CMK (cell line): ENCODE measurements at places on chromosomes 2 and 18.
A peak's percentile ranks its signal among the peaks of the same experiment; 100 is the strongest.

GRCh38 chr2:46461709-46462171 is 17.6 kb upstream of the TMEM247 start:
- peak; percentile 17 for DNase-seq

GRCh38 chr18:21363348-21363747 is 121.3 kb downstream of the GREB1L start:
- no peak for DNase-seq

DNA sequence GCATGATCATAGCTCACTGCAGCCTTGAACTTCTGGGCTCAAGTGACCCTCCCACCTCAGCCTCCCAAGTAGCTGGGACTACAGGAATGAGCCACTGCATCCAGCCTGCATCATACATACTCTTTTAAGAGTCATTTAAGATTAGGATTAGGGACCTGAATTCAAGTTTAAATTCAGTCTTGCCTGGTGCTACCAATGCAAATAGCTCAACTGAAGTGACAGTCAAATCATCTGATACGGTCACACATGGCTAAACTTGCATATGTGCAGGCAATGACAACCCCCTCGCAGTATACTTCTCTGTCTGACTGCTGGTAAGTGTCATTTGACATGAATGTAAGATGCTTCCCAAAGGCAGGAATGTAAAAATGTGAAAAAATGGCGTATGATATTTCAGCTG is 31.8 kb upstream of the TMEM131 start:
- no peak for DNase-seq

- no peak for DNase-seq
Measured at GRCh38 chr2:70144443-70145143, 46.2 kb downstream of the C2orf42 start.

- no peak for DNase-seq
Measured at GRCh38 chr2:33530690-33531548, 54.5 kb downstream of the RASGRP3 start.

DNA sequence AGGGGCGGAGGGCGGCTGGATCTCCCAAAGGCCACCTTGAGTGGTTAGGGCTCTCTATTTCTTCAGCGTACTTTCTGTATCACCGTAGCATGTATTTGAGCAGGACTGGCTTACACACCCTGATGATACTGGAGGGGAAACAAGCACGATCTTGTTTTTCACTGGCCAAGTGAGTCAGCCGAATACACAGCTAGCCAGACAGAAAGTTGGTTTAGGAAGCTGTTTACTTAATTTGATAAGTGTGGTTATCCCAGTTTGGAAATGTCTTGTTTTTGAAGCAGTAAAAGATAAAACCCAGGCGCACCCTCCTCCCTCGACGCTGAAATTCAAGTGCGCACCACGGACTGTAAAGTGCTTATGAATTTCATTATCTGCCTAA is 582 bp downstream of the RIOK3 start:
- DNase-seq: no peak

DNA sequence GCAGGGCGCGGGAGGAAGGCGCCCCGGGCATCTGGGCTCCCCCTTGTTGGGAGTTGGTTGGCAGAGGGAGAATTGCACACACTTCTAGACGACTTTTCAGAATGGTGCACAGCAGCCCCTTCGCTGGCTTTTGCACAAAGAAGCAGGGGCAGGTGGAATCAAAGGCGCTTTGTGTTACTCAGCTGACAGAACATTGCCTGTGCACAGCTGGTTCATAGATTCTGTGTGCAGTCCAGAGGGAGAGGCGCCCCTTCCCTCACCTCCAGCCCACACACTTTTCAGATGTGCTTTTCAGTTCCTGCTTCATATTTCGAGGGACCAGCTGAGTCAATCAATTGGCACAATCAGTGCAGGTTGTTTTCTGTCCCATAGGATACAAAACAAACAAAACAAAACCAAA is 348.4 kb upstream of the RAB12 start:
- DNase-seq: no peak

DNA sequence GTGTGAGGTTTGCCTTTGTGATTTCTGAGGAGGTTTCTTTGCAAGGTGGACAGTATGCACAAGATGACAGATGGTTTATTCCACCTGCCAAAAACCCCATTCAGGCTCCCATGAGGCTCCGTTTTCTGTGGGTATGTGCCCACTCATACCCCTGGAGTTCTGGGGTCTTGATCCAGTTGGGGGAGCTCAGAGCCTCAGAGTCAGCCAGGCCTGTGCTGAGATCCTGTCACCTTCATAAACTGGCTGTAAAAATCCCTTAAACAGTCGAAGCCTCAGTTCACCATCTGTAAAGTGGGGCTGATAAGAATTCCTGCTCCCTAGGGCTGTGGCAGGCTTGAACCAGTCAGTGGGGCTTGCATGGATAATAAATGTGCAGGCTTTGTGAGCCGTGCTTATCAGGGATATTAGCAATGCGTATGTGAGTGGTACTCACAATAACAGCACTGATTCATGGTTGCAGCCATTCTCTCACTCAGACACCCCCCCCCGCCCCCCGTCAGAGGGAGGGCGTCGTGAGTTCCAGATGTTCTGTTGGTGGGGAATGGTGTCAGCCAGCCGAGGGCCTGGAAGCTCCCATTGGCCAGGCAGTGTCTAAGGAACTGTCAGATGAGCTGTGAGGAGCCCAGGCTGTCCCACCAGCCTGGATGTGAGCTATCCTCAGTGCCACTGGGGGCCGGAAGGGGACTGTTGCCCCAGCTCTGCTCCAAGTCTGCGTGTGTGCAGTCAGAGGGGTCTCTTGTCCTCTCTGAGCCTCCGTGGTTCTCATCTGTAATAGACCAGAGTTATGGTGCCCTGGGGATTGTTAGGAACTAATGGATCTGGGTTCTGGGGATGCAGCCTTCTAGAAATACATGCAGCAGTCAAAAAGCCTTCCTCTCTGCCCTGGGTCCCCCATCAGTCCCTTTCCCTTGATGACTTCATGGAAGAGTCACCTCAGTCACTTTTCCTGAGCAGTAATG is 51.7 kb downstream of the KCNIP3 start:
- no peak for DNase-seq

DNA sequence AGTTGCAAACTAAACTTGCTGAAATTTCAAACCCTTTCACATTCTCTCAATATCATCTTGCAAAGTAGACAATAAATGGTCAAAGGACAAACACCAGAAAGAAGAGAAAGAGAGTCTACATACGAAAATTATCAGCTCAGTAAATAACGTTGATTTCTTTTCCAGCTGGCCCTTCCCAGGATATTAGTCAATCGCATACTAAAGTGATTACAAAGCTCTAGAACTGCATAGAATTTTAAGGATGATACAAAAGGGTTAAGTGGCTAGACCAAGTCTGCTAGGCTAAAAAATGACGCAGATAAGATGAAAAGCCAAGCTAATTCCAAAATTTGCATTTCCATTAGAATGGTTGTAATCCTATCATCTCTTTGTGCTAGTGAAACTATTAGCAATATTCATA is 405.7 kb downstream of the FBXO15 start:
- DNase-seq: no peak

GRCh38 chr2:173448938-173449471 is 94.3 kb downstream of the CDCA7 start:
- DNase-seq: peak; percentile 56

DNA sequence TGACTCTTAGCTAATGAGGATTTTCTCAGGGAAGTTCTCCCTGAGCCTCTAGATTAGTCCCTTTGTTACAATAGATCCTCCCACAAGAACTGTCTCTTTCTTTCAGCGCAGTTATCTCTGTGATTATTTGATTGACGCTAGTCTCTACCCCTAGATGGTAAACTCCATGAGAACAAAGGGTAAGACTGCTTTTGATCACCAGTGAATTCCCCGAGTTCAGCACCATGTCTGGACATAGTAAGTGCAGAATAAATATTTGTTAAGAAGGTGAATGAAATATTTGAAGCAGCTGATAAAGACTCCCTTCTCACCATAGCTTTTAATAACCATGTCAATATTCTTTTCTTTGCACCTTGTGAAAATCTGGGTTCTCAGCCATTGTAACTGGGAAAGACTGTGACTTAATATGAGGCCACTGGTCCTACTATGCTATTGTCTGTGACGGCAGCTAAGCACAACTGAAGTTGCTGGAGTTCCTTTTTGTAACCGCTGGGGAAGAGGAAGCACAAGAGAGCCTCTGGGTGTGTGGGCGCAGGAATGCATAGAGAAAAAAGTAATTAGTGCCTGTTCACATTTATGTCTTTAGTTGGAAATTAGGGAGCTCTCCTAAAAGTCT is 214.7 kb downstream of the TGIF1 start:
- no peak for DNase-seq

DNA sequence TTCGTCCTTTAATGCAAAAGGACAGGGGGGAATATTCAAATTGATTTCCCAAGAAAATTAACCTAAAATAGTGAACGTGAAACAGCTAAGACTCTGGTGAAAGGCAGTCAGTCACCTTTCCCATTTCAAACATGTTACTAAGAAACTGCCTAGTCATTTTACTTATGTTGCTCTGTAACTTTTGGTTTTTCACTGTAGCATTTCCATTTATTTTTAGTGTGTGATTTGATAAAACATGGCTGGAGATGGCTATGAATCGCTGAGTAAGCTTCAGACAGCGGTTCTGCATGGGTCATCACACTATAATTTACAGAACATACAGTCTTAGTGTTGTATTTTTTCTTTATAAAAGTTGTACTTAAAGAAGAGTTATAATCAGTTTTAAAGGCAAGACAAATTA is 16.0 kb upstream of the KIDINS220 start:
- no peak for DNase-seq

- DNase-seq: no peak
Measured at GRCh38 chr2:126766295-126766968, 110.5 kb downstream of the GYPC start.

- no peak for DNase-seq
Measured at GRCh38 chr2:241071677-241072111, 30.4 kb downstream of the MTERF4 start.

DNA sequence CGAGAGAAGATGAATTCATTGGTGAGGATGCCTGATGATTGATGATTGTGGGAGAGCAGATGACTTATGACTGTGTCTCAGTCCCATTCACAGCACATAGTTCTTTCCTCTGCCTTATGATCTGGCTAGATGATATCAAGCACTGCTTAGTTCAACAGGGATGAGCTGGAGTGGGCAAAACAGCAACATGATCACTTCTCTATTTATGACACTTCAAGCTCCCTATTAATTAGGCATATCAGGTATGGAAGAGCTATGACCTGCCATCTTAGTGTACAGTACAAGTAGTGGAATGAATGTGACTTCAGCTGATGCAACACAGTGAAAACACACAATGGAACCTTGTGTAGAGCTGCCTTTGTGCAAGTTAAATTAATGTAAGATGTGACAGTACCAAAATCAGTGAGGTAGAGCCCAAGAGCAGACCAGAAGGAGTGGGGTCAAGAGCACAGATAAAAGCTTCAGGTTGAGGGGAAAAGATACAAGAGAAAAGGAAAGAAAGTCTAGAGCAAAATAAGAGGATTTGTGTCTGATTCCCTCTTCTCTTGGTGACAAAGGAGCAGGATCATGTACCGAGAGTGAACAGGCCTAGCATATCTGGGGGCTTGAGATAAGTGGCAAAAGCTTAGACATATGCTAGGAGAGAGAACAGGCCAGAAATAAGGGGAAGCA is 93.0 kb upstream of the MYO3B start:
- peak; percentile 24 for DNase-seq

DNA sequence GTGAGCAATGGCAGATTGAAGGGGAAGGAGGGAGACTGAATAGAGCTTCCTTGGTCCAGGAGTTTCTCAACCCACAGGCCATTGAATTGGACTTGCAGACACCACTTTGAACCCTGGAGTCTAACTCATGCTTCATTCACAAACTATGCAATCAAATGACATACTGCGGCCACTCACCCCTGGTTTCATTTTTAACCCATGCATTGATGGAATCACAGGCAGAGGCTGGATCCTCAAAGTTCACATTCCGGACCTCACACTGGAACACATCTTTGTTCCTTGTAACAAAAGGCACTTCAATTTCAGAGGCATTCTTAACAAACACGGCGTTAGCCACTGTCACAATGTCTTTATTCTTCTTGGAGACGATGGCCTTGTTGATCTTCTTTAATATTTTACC is 40.7 kb downstream of the MRPL44 start:
- no peak for DNase-seq

DNA sequence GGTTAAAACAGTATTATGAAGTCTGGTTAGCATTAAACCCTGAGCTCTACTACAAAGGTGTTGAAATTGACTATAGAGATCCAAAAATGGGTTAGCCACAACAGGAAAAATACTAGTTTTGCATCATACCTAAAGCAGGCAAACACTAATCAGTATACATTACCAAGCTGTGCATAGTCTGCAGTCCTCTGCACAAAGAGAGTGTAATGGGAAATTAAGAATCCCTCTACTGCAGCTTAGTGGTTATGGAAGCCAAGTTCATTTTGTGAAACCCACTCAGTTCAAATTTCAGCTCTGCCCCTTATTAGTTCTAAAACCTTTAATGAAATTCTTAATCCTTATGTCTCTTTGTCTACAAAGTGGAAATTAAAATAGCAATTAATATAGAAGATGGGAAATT is 192.1 kb downstream of the MBD2 start:
- no peak for DNase-seq

GRCh38 chr18:13447621-13448334 is 229.2 kb downstream of the LDLRAD4 start:
- no peak for DNase-seq

GRCh38 chr2:217622205-217623060 is 380.4 kb downstream of the TNS1 start:
- no peak for DNase-seq

DNA sequence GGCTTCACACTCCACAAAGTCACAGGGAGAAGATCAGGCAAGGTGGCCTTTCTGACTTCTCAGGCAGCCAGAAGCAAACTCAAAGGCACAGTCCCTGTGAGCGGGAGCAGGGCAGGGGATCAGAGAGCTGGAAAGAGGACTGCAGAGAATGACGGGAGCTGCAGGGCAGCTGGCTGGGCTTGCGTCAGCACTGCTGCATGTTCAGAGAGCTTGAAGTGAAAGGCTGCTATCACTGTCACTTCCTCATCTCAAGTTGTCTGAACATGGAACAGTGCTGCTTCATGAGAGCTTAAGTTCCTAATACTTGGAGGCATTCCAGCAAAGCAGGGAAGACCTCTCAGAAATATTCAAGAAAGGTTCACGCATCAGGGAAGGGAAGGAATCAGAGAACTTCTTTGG is 20.4 kb downstream of the TGFBRAP1 start:
- no peak for DNase-seq

- no peak for DNase-seq
Measured at GRCh38 chr2:186064507-186064906, 325.9 kb downstream of the FSIP2 start.

GRCh38 chr2:217282531-217282930 is 422.7 kb upstream of the TNP1 start:
- no peak for DNase-seq

GRCh38 chr2:238945433-238946150 is 97.7 kb downstream of the TWIST2 start:
- DNase-seq: no peak

- no peak for DNase-seq
Measured at GRCh38 chr2:30155202-30155601, 8.4 kb downstream of the YPEL5 start.

DNA sequence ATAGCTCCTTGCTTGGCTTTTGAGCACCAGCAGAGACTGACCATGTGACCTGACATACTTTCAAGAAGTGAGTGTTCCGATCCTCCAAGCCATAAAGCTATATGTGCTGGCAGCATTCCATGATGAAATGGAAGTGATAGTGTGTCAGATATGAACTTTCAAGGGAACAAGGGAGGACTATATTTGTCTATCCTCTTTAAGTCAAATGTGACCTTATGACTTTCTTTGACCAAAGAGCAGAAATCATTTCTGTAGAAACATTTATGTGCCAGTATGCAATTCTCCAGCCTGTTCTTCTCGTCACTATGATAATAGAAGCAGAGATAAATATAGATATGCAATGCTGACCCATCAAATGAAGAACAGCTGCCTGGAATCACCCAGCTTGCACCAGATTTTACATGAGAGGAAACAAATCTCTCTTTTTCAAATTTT is 14.4 kb downstream of the HYCC2 start:
- no peak for DNase-seq
